ENCODE measurements at places on chromosomes 6 and 20.

DNA sequence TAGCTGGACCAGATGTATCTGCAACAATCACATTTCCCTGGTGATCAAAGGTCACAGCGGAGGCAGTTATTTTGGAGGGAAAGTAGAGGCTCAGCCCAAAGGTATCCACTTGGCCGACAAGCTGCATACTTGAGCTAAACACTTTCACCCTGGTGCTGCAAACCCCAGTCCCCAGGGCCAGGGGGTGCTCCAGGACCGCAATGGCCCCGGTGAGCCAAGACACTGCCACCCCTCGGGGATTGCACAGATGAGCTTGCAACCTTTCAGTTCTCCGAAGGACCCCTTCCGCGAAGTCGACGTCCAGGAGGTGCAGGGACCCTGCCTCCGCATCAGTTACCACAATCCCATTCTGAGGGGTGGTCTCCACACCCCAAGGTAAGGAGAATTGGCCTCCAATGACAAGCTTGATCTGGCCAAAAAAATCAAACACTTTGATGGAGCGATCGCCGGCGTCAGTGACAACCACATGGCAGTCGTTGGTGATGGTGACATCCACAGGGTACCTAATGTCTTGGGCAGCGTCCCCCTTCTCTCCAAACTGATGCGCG is 823 bp downstream of the NHLRC1 start:
- no peak for DNase-seq

GRCh38 chr20:53001498-53002301 is 29.5 kb downstream of the TSHZ2 start:
- no peak for DNase-seq

GRCh38 chr6:169141671-169142537 is 111.7 kb downstream of the THBS2 start:
- DNase-seq, result no peak

DNA sequence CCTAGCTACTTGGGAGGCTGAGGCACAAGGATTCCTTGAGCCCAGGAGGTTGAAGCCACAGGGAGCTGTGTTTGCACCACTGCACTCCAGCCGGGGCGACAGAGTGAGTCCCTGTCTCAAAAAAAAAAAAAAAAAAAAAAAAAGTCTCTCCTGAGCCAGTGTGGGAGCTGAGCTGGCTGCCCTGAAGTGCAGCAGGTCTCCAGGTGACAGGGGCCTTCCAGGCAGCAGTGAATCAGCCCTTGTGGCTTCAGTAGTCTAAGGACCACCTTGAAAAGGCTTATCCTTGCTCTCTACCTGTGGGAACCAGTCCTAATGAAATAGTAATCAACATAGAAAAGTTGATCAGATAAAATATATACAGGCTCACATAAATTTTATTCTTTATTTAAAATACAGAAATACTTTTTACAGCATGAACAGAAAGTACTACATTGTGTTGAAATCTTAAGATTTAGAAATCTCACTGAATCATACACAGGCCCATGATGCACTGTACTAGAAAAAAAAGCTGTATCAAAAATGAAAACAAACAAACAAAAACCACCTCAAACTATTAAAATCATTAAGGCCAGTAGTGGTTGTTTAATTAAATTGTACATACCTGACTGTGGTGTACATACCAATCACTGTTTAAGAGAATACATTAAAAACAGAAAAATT is 128.9 kb downstream of the SCML4 start:
- no peak for DNase-seq

DNA sequence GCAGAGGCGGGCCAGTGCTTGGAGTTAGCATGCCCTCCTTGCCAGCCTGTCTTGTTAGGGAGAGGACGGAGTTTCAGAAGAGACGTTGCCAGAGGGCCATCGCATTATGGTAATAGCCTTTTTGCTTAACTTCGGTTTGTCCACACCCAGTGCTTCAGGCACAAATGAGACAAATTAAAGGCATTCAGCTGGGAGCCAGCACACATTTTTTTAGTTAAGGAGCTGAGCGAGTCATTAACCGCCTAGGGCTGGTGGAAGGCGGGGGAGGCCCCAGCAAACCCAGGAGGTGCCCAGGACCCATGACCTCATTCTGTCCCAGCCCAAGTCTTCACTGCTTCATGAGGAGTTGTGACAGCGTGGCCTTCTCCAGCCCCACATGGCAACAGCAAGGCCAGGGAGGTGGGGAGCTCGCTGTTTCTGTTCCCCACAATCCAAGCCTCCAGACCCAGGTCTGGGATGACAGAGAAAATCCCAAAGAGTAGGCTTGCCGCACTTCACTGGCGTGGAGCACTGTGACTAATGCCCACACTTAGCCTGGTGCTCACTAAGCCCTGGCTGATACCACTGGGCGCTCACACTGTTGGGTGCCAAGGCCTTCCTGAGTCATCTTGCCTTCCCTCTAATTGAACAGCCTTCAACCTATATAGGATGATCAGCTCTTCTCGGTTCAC is 237.1 kb downstream of the ANKRD60 start:
- DNase-seq, result no peak

DNA sequence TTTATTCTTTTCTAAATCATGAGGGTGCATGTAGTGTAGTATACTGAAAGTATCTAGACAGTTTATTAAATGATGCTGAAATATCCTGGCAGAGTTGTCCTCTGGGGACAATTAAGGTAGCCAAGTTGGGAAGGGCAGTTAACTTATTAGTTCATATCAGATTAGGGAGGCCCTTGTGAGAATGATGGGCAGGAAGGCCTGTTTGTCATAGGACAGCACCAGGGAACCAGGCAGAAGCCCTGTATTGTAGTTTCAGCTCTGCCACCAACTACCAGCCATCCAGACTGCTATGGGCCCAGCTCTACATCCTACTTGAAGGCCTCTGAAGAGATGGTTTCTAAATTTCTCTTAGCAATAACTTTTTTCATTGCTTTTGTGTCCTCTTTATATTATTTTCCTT is 4.0 kb downstream of the MYLIP start:
- DNase-seq, result peak; percentile 35

DNA sequence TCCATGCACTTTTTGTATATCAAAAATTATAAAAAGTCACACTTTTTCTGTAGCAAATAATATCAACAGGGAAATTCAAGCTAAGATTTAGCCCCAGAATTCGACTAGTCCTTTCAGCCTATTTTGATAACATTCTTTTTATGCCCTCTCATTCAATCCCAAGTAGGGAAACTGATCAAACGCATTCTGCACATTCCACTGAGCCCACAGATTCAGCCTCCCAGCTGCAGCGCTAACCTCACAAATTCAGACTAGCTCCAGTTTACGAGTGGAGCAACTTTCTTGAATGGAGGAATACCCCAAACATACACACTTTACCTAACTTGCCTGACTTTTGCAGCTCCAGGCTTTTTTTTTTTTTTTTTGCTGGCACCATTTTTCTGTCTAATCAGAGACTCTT is 70.3 kb upstream of the HEY2 start:
- DNase-seq, result no peak

GRCh38 chr20:36101192-36101591 is 53.3 kb upstream of the EPB41L1 start:
- peak; percentile 38 for DNase-seq

DNA sequence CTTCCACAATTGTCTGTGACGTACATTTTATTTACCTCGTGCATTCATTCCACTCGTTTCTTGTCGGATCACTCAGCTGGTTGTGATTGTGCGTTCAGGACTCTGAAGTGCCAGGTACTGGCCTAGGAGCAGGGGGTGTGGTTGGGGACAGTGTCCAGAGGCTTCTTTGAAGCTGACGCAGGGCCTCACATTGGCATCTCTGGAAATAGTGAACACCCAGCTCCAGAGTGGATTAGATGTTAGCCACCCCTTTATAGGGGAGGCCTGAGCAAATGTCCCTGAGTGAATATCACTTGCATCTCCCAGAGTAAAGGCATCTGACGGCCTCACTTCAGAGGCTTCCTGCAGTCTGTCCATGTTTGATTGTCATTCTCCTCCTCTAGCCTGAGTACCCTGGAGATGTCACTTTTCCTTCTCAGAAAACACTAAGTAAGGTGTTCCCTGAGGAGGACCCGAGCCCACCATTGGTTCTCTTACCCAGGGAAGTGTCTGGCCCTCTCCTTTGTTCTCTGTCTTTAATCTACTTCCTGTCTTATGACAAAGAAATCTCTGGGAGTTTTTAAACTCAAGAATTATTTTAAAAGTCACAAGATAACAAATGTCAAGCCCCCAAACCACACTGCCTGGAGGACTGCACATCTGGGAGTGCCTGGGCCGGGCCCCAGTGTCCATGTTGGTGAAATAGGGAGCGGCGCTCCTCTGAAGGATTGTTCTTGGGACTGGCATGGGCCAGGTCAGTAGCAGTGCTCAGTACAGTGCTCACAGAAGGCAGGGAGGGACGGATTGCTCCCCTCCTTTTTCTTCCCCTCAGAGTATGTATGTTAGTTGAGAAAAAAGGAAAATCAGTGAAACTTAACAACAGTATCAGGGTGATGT is 10.8 kb downstream of the STX16 start:
- no peak for DNase-seq

- DNase-seq, result no peak
These were observed 325.2 kb upstream of the NT5E start for GRCh38 chr6:85124472-85125354.

- peak; percentile 79 for DNase-seq
These were observed 29.7 kb upstream of the PRL start for GRCh38 chr6:22326500-22326899.

GRCh38 chr6:140970485-140970884 is 1162.2 kb upstream of the GJE1 start:
- DNase-seq, result no peak

DNA sequence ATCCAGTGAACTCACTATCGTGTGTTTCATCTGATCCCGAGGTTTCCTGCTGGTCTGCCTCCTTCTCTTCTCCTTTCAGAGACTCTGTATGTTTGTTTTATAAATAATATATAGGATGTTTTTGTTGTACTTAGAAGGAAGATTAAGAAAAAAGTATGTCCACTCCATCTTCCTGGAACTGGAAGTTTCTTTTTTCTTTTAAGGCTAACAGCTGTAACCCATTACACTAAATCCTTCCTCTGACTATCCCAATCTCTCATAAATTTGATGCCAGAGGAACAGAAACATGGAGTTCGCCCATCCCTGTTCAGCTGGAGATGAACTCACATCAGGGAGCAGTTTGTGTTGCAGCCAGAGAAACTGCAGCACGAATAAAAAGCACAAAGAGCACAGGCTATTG is 20.7 kb downstream of the RIPK1 start:
- no peak for DNase-seq

- DNase-seq, result peak; percentile 70
These were observed 31.8 kb upstream of the APCDD1L start for GRCh38 chr20:58546756-58547622.

GRCh38 chr6:98039904-98040607 is 757.0 kb upstream of the MMS22L start:
- no peak for DNase-seq

- DNase-seq, result no peak
These were observed 327.6 kb upstream of the CNR1 start for GRCh38 chr6:88493717-88494116.

DNA sequence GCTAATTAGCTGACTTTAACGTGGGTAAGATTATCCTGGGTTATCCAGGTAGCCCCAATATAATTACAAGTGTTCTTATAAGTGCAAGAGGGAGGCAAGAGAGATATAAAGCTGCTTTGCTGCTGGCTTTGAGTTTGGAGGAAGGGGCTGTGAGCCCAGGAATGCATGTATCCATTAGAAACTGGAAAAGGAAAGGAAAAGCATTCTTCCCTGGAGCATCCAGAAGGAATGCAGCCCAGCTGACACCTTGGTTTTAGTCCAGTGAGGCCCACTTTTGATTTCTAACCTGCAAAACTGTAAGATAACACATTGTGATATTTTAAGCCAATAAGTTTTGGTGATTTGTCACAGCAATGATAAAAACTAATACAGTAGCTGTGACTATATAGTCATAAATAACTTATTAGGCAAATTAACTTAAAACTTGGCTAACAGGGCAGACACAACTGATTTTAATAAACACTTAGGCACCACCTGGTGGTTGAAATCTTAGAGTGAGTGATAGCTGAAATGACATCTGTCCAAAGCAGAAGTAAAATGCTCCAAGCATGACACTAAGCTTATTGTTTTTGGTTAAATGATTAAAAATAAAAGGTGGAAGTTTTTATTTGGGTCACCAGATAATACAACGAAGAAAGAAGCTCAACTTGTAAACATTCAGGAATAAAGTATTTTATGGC is 35.6 kb downstream of the ADGRF4 start:
- DNase-seq, result no peak

All from SK-N-DZ (cell line).